Activated T-cell treated with anti-CD3 and anti-CD28 coated beads, Interleukin-2, amount 50 U/mL, for 24 hours (primary cell): ENCODE measurements at places on chromosomes 2 and 18.
A peak's percentile ranks its signal among the peaks of the same experiment; 100 is the strongest.

- DNase-seq: no peak
Observed at GRCh38 chr2:156396126-156396525, 40.1 kb upstream of the GPD2 start.

- DNase-seq: no peak
Observed at GRCh38 chr2:240202586-240202985, 62.1 kb upstream of the OTOS start.

GRCh38 chr2:3644891-3645605 lies 13.0 kb upstream of the ALLC start:
- DNase-seq: no peak

DNA sequence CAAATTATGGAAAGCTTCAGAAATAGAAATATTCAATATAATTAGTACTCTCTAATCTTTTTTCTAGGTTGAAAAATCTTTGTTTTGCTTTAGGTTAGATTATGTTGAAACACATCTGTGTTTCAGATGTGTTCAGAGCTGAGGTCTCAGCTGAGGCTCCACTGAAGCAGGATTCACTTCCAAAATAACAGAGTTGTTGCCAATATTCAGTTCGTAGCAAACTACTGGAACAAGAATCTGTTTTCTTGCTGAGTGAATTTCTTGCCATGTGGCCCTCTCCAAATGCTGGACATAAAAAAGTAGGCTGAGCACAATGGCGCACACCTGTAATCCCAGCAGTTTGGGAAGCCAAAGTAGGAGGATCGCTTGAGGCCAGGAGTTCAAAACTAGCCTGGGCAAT lies 8.7 kb downstream of the PHOSPHO2 start:
- no peak for DNase-seq

DNA sequence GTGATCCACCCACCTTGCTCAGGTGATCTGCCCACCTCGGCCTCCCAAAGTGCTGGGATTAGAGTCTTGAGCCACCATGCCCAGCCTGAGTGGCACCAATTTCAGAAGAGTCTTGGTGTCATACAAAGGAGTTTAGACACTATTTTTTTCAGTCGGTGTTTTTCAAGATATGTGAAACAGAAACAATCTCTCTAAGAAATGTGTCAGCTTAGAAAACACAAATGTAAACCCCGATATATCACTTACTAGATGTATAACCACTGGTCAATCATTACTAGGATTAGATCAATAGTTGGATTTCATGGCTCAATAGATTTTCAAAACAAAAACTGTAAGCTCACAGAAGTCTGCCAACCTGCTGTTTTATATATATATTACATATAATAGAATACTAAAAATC lies 67.2 kb upstream of the FRZB start:
- no peak for DNase-seq

GRCh38 chr2:190093793-190094192 lies 31.3 kb upstream of the MSTN start:
- DNase-seq: no peak

- DNase-seq: no peak
Observed at GRCh38 chr18:61448316-61448715, 115.1 kb downstream of the CDH20 start.

GRCh38 chr2:11598228-11598731 lies 64.4 kb downstream of the GREB1 start:
- no peak for DNase-seq

GRCh38 chr2:3189961-3190360 lies 187.7 kb downstream of the EIPR1 start:
- no peak for DNase-seq

DNA sequence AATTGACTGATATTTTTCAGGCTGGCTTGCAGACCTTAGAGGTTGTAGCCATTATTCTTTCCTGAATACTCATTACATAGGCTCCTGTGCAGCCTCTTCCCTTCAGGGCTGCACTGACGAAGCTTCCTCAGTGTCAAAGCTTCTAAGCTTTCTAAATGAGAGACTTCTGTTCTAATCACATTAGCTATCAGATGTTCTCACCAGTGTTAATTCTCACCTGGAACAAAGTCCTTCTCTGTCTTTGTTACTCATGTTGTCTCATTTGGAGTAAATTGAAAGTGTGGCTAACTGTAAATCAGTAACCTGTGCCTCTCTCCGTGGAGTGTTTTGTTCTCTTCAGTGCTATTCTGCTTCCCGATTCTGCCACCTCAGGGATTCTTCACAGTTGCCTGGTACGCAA lies 76.9 kb downstream of the MC4R start:
- DNase-seq: no peak

DNA sequence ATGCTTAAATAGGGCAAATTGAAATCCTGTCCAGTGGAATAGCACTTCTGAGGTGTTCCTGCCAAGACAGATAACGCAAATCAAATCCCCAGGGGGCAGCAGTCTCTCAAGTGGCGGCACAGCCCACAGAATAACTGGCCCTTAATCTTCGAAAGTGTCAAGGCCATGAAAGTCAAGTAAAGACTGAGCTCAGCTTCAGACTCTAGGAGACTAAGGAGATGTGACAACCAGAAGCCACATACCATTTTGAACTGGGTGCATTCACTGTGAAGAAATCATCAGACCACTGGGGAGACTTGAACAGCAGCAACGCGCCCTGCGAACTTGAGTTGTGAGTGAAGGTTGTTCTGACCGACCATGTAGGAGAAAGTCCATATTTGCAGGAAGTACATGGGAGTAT lies 66.0 kb upstream of the ASAP2 start:
- no peak for DNase-seq

- DNase-seq: no peak
Observed at GRCh38 chr18:33641141-33641540, 63.1 kb downstream of the ASXL3 start.

GRCh38 chr2:175166216-175166824 lies 1.7 kb downstream of the ATF2 start:
- no peak for DNase-seq

DNA sequence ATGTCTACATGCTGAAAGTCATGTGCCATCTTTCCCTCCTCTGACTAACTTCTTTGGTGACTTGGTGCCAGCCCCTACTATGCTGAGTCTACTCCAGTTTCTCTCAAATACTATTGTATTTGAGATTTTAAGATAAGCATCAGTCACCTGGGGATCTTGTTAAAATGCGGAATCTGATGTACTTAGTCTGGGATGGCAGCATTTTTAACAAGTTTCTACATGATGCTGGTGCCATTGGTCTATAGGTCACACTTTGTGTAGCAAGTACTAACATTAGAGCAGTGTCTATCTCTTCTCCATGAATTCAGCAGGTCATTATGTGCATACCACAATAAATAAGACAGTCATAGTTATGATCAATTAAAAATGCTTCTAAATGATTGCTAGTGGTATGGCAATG lies 106.9 kb downstream of the CERS6 start:
- DNase-seq: no peak

- DNase-seq: no peak
Observed at GRCh38 chr2:156526950-156527636, 90.9 kb downstream of the GPD2 start.

DNA sequence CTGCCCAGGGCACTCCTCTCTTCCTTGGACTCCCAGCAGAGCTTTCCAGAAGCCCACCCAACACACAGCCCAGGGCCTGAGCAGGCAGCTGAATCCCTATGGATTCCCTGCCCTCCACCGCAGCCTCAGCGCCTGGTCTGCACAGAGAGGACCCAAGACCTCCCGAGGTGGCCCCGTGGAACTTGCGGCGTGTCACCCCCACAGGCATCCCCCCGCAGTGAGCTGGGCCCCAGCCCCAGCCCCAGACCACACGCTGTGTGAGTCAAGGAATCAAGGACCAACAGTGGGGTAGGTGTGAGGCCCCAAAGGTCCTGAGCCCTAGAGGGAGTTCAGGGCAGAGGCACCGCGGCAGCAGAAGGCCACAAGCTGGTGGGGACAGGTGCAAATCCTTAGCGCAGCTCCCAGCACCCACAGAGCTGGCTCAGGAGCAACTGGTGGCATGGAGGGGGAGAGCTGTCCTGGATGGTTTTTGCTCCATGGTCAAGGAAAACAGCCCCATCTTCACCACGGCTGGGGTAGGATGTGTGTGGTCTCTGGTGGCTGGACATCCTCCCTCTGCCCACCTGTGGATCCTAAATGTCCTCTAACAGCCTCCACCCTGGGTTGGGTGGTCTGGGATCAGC lies 8.5 kb downstream of the HS6ST1 start:
- DNase-seq: peak; percentile 21

- no peak for DNase-seq
Observed at GRCh38 chr2:60532421-60532820, 21.0 kb downstream of the BCL11A start.

DNA sequence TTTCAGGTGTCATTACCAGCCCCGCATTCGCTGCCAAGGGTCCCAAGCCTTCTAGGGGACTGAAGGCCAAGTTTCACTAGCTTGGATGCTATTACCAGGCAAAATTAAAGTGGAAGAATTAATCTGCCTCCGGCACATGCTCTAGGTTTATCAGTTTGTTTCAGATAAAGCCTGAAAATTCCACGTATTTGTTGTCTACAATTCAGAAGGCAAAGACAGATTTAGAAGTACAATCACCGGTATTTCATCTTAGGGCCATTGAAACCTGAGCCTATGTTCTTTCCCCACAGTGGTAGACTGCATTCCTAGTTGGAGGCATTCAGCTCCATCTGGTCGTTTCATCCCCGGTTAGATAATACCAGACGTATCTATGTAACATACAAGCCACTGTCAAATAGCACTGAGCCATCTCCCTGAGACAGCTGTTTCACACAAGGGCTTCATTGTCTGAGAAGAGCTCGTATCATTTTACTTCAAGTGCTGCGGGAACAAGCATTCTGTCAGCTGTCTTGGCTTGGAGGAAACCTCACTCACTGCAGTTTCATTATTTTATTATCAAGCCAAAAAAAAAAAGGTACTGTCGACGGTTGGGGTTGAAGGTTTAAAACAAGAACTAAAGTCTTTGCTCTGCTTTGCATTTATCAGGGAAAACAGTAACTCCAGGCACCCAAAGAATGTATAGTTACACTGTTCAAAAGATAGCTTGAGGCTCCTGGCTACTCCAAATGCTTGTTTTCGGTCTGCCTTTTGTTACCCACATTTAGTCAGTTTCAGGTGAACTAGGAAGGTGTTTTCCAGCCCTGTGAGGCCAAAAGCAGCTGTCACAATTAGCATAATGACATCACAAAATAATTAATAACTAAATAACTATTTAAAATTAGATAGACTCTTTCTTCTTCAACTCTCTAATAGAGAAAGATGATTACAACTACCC lies 76.7 kb downstream of the TGIF1 start:
- no peak for DNase-seq

DNA sequence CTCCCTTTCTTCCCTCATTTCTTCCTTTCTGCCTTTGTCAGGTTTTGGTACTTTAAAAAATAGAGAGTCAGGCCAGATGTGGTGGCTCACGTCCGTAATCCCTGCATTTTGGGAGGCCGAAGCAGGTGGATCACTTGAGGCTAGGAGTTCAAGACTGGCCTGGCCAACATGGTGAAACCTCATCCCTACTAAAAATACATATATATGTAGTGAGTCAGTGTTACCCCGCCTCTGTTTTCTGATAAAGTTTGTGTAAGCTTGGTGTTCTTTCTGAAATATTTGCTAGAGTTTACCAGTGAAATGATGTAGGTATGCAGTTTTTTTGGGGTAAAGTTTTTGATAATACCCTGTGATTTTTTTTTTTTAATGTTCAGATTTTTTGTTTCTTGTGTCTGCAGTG lies 58.8 kb downstream of the DGKD start:
- no peak for DNase-seq

DNA sequence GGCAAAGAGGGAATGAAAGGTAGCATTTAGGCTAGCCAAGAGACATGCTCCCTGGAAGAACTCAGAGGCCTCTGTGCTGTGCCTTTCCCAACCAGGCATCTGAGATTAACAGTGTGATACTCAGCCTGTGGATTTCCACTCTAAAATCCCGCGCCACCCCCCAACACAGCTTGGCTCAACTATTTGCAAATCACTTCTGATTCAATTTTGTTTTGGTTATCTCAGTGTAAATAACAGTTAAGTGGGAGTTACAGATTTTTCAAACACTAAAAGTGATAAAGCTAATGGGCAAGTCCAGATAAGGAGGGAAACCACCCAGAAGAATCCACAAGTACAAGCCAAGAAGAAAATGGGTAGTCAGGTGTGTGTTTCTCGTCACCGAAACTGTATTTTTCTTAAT lies 1.4 kb upstream of the NRP2 start:
- DNase-seq: no peak

DNA sequence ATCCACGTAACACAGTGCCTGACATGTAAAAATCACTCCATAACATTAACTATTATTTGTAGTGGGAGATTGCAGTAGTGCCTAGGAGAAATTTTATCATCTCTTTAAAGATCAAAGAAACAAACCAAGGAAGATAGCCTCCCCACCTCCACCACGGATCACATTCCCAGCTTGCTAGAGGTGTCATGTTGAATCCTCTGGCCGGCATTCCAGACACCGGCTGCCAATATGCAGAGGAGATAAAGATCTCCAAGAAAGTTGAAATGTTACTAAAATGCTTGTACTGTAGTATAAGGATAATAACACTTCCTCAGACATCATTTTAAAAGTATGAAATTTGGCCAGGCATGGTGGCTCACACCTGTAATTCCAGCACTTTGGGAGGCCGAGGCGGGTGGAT lies 6.1 kb upstream of the ATG16L1 start:
- no peak for DNase-seq

- peak; percentile 24 for DNase-seq
Observed at GRCh38 chr2:176147210-176147799, 4.0 kb upstream of the HOXD4 start.

GRCh38 chr18:61901323-61901986 lies 8.6 kb upstream of the RNF152 start:
- peak; percentile 57 for DNase-seq
